Ureter (tissue), 1 donor: ENCODE measurements at places on chromosomes 3 and 15. TPM values are rescaled to one million over a fixed set of nuclear protein-coding genes. Genes with fewer than 3 reads are reported as not detected.
A peak's percentile ranks its signal among the peaks of the same experiment; 100 is the strongest.

DNA sequence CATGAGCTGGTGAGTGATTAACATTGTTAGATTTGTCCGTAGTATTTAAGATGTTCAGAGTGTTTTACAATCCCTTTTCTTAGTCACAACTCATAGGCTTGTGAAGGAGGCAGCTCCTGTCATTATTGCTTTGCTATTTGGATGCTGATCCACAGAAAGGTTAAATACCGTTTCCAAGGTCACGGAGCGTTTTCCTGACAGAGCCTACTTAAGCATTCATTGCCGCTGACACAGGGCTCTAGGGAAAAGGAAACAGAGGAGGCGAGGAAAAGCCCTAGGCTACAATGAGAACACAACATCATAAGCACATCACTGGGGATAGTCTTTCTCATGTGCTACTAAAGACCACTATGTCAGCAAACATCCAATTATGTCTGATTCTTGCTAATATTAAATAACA is 38.5 kb upstream of the CPB1 start:
- DNase-seq, result no peak

GRCh38 chr3:52021489-52022268 is 26.0 kb upstream of the RPL29 start:
- DNase-seq, result no peak

- DNase-seq, result no peak
Measured at GRCh38 chr15:37019479-37020433, 80.6 kb downstream of the MEIS2 start.

DNA sequence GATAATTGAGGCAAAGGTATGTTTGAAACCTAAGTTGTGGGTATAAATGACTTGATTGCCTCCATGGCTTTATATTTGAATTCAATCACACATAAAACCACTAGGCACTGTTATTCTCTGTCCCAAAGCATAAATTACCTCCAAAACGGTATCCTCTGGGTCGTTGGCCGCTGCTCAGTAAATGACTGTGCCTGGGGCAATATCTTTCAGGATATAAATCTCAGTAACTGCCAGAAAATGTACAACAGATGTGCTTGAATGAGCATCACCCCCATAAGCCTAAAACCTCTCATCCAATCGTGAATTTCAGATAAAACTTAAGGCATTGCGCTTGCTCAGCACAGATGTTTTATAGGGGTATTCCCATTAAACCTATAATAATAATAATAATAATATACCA is 19.0 kb upstream of the C3orf49 start:
- DNase-seq, result no peak

DNA sequence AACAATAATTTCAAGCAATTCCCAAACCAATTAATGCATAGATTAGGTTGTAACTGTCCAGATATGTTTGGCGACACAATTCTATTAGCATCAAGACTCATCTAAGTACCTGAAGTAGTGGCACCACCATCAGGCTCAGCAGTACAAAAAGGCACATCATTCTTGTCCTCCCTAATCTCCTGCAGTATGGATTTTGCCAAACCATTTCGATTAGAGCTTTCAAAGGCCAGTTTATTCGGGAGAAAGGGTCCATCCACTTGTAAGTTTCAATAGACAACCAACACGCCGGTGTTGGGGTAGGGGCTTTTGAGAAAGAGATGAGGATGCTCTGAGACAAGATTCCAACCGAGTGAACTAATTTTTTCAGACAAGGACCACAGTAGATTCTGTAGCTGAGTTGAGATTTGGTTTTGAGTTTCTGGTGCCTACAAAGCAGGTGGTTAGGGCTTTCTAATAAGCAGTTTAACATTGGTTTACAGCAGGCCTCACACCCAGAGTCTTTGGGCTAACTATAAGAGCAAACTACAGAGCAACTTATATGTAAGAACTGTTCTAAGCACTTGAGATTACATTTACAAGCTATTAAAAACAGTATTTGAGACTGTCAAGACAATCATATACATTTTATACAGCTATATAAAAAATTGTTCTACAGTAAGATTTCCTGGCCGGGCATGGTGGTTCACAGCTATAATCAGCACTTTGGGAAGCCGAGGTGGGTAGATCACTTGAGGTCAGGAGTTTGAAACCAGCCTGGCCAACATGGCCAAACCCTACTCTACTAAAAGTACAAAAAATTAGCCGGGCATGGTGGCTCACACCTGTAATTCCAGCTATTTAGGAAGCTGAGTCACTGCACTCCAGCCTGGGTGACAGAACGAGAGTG is 4.5 kb downstream of the RPL22L1 start:
- DNase-seq, result no peak

DNA sequence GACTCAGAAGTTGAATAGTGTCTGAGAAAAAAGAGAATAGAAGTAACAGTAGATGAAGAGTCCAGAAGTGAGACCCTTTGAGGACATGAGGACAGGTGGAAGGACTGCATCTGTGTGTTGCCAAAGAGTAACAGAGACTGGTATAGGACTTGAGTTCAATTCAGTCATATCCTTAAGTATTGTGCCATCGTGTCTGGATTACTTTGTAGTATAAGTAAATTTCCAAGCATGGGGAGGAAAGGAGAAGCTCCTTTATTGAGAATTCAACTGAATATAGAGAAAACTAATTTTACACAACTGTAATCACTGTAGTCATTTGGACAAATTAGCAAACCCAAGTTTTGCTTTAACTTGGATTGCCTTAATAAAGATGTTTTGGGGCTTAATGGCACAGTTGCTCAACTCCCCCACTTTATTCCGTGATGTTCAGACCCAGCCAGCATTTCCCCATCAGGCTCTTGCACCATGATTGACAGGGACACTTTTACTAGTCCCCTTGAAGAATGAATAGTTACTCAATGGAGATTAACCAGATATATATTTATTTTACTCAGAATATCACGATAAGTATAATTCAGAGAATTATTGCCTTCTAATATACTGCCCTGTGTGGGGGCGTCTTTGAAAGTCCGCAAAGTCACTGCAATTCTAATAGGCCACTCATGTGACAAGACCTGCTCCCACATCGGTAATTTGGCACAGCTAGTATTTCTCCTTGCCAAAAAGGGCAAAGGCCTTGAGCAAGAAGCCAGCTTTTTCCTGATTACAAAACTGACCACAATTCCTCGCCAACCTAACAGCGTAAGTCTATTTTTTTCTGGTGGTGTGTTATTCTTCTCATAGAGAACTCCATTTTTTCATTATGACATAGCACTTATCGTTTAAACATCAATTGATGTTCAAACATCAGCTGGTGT is 61.3 kb downstream of the PPARG start:
- peak; percentile 54 for DNase-seq

- no peak for DNase-seq
Measured at GRCh38 chr15:66785637-66786036, 83.6 kb downstream of the SMAD6 start.

DNA sequence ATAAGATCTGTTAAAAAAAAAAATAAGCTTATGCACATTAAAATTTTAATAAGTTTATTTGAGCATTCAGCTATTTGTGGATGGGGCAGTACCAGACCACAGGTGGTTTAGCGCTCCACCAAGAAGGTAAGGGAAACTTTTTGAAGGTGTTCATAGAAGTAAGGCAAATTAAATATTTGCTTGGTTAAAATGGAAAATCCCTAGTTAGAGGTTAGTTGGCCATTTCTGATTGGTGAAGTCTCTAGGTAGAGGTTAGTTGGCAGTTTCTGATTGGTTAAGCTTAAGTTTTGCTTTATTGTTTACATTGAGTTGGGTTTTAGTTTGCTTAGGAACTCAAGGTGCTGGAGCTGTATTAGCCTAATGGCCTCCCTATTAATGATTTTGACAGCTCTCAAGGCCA is 30.7 kb downstream of the SCN11A start:
- DNase-seq, result no peak

DNA sequence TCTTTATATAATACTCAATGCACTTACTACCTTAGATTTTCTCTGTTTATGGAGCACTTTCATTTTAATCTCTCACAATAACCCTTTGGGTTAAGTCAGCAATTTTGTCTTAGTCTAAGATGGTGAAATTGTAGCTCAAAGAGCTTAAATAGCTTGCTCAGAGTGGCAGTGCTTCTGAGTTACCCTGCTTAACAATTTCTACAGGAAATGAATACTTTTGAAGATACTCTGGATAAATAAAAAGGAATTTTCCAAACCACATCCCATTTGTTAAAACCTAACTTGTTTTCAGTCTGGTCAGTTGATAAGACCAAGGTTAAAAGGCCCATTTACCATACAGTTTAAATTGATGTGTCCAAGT is 37.2 kb downstream of the HMG20A start:
- DNase-seq, result no peak

- no peak for DNase-seq
Measured at GRCh38 chr3:190577225-190577624, 63.3 kb downstream of the IL1RAP start.

- no peak for DNase-seq
Measured at GRCh38 chr3:102114264-102114979, 265.1 kb downstream of the NFKBIZ start.

DNA sequence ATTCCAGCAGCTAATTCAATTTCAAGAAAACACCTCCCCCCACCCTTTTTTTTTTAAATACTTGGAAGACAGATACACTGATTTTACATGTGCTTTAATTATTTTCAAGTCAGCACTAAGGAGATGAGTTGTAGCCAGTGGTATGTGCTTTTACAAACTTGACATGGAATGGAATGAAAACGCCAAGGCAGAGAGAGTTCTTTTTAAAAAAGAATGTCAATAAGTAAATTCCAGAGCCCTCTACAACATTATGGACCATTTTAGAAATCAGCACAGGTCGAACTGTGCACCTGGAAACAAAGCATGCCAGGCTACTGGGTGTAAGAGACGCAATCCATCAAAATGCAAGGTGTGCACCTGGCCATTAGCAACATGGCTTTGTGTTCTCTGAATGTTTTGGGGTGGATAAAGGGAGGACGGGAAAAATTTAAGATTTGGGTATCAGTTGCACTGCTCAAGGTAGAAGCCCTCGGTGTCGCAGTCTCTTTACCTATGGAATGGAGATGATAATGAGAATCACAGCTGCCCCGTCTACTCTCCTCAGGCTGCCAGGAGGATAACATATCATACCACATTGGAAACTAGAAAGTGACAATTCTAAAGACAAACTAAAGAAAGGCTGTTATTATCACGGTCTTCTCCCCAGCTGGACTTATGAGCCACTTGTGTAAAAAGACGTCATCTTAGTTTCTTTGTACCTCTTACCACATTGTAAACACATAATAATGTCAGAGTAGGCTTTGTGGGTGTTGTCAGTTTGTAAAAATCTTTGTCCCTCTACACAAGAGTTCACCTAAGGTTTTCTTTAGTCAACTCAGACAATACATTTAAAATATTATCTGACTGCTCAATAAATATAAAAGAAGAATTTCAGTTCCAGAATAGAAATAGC is 107.4 kb upstream of the PRICKLE2 start:
- no peak for DNase-seq

DNA sequence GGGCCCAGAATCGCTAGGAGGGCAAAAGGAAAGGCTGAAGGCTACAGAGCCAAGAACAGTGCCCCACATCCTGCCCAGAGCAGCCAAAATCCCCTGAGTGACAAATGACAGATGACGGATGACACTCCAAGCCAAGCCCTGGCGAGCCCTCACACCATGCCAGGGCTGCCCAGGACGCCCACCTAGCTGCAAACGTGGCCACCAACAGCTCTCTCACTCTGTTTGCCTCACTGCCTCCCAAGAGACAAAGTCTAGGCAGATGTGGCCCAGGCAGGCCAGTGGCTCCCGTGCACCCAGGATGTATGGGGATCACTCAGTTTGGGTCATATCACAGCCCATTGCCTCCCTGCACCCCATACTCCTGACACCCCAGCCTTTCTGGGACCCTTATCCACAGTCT is 270.1 kb upstream of the NSMCE3 start:
- DNase-seq, result no peak

DNA sequence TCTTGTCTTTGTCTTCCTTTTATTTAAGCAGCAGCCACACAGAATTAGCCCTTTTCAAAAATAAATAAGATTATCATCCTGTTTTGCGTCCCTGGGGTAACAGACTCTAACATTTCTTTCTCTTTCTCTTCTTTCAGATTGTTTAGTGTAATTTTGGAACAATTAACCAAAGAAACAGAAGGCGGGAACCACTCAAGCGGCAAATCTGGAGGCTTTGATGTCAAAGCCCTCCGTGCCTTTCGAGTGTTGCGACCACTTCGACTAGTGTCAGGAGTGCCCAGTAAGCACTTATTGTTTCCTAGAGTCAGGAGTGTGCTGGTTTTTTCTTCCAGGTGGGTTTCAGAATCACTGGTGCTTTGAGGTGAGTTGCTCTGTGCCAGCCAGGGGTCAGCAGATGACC is 165.6 kb downstream of the CACNA1D start:
- no peak for DNase-seq

DNA sequence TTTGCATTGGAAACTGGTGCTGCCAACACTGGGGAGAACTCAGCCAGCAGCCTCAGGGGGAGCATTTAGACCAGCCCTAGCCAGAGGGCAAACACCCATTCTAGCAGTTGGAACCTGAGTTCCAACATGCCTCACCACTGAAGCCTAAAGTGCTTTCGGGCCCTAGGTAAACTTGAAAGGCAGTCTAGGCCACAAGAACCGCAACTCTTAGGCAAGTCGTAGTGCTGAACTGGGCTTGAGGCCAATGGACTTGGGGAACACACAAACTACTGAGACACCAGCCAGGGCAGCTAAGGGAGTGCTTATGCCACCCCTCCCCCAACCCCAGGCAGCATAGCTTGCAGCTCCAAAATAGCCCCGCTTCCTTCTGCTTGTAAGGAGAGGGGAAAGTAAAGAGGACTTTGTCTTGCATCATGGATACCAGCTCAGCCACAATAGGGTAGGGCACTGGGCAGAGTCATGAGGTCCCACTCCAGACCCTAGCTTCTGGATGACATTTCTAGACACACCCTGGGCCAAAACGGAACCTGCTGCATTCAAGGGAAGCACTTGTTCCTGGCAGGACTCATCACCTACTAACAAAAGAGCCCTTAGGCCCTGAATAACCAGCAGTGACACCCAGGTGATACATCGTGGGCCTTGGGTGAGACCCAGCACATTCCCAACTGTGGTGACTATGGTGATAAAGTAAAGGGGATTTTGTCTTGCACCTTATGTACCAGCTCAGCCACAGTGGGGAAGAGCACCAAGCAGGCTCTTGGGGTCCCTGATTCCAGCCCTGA is 37.3 kb upstream of the TEX9 start:
- DNase-seq, result no peak

- DNase-seq, result no peak
Measured at GRCh38 chr3:177136741-177137140, 60.5 kb downstream of the TBL1XR1 start.

- no peak for DNase-seq
Measured at GRCh38 chr3:106700981-106701380, 676.3 kb upstream of the CCDC54 start.

DNA sequence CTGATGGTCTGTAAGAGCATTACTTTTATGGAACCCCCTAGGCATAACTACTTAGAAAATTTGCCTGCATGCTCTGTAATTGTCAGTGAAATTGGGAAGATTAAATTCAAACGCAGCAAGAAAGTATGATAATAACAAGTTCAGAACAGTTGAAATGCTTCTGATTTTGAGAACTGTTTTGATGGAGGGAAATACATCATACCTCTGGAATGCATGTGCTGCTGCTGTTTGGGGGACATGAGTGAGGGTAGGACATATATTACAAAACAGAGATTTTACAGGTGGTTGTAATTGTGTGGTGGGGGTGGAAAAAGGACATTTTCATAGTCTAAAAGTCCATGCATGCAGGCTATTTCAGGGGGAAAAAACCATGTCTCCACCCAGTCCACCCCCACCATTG is 135.0 kb upstream of the DPH6 start:
- DNase-seq, result no peak

Gene ACKR4
- 10.4 TPM for total RNA-seq

Gene CELSR3
- total RNA-seq, result 1.5 TPM

Gene CYP1A1
- not detected for total RNA-seq

Gene ALAS1
- total RNA-seq, result 144 TPM

Gene RBMS3
- total RNA-seq, result 79.3 TPM

Gene EPHB3
- total RNA-seq, result 4.9 TPM

Gene NANOGP8
- total RNA-seq, result 4.6 TPM

Gene INKA1
- total RNA-seq, result 13.8 TPM

Gene HDC
- 5.6 TPM for total RNA-seq
